GM12878 (cell line): ENCODE measurements at places on chromosomes 4 and X.

- DNase-seq: no peak
Observed at GRCh38 chrX:12142661-12143060, 4.4 kb downstream of the FRMPD4 start.

GRCh38 chr4:168528131-168528949 is 31.5 kb downstream of the PALLD start:
- DNase-seq: no peak

DNA sequence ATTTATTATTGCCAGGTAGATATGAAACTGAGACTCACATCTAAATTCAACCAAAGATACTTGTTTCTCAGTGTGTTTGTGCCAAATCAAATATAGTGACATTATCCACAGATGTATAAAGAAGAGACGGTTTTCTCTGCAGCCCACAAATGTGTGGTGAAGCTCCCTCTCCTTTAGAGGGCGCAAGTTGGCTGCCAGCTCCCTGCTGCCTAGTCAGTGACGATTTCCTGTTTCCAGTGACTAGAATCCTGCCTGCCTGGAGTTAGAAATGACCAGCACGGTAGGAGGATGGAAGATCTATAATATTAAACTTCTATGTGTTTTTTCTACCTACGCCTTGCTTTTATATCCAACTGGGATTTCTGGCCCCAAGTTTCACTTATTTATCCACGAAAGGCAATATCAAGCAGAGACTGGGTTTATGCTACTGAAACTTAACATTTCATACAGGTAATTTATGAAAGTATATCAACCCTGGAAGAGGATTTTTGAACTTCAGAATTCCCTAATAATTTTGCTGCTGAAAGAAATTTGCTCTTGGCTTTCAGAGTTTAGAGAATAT is 1793.7 kb upstream of the TENM3 start:
- DNase-seq: no peak

- DNase-seq: no peak
Observed at GRCh38 chr4:24489870-24490269, 94.5 kb downstream of the DHX15 start.

- no peak for DNase-seq
Observed at GRCh38 chr4:35757836-35758235, 486.5 kb downstream of the ARAP2 start.

- DNase-seq: no peak
Observed at GRCh38 chr4:114021451-114021850, 42.0 kb upstream of the ARSJ start.

GRCh38 chrX:11533199-11533651 is 132.5 kb downstream of the ARHGAP6 start:
- DNase-seq: peak; percentile 61

GRCh38 chr4:101014417-101014816 is 332.9 kb downstream of the PPP3CA start:
- DNase-seq: peak; percentile 57

GRCh38 chrX:31931225-31931624 is 859.4 kb upstream of the FTHL17 start:
- DNase-seq: no peak

DNA sequence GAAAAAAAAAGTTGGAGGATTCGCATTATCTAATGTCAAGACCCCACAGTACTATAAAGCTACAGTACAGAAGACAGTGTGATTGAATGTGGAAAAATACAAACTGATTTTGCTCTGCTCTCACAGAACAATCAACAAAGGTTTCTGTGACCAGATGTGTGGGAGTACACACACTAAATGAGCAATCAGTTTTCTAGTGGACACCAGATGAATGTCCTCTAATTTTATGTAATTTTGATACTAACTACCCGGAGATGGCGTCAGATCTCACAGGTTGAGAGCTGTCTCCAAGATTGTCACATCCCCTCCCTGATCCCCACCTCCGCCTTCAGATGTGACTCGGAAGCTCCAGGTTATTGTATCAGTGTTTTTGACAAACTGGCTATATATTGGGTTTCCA is 81.9 kb upstream of the HUWE1 start:
- DNase-seq: no peak

DNA sequence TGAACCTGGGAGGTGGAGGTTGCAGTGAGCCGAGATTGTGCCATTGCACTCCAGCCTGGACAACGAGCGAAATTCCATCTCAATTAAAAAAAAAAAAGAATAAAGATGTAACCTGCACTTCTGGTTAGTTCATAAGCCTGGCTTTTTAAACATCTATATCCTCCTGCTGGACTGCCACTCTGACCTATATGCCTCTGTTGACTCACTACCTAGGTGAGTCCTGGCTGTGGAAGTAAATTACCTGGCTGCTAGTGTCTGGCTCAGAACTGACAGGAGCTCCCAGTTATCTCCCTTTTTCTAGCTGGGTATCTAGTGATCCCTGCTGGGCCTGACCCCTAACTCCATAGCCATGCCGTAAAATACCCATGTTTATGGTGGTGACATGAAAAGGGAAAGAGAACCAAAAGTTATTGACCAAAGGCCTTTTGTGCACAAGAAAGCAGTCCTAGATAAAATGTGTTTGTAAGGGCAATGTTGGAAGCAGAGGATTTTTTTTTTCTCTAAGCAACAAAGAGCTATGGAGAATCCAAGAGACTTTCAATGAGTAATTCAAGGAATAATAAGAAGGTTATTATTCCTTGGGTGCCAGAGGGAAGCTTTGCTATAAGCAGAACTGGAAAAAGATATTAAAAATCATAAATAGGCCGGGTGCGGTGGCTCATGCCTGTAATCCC is 10.4 kb upstream of the G3BP2 start:
- no peak for DNase-seq

GRCh38 chr4:9599266-9599665 is 155.1 kb downstream of the DEFB131A start:
- DNase-seq: no peak

DNA sequence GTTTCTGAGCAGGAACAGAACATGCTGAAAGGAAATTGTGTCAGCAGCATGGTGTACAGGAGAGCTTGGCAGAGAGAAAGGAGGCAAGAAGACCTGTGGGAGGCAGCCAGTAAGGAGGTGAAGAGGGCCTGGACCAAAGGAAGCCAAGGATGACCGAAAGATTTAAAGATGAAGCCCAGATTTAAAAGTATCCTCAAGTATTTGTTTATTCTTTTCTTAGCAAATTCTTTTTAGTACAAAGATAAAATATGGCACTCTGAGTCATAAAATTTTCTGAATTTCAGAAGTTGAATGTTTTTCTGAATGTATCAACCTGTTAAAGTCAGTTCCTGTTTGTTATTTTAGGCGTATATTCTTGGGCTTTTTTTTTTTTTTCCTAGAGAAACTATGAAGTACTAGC is 3.5 kb downstream of the PKD2 start:
- DNase-seq: no peak

DNA sequence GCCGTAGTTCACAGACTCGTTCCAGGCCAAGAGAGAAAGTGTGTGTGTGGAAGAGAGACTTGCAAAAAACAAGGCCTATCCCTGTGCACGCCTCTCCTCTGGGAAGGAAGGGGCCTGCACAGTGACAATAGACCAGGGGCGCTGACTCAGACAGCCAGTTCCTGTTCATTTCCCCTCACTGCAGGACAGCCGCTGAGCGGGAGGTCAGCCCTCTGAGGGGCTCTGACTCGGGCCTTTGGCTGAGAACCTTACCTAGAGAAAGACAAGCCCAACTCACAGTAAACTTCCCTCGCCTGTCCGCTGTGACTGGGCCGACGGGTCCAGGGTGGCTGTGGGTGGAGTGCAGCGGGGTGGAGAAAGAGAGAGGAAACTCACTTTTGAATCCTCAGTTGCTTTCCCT is 52.1 kb downstream of the RTL5 start:
- DNase-seq: no peak

GRCh38 chrX:37638047-37638446 is 47.5 kb upstream of the XK start:
- no peak for DNase-seq

GRCh38 chr4:16706251-16706650 is 192.2 kb downstream of the LDB2 start:
- DNase-seq: no peak

GRCh38 chr4:43251841-43252240 is 359.3 kb downstream of the GRXCR1 start:
- no peak for DNase-seq

DNA sequence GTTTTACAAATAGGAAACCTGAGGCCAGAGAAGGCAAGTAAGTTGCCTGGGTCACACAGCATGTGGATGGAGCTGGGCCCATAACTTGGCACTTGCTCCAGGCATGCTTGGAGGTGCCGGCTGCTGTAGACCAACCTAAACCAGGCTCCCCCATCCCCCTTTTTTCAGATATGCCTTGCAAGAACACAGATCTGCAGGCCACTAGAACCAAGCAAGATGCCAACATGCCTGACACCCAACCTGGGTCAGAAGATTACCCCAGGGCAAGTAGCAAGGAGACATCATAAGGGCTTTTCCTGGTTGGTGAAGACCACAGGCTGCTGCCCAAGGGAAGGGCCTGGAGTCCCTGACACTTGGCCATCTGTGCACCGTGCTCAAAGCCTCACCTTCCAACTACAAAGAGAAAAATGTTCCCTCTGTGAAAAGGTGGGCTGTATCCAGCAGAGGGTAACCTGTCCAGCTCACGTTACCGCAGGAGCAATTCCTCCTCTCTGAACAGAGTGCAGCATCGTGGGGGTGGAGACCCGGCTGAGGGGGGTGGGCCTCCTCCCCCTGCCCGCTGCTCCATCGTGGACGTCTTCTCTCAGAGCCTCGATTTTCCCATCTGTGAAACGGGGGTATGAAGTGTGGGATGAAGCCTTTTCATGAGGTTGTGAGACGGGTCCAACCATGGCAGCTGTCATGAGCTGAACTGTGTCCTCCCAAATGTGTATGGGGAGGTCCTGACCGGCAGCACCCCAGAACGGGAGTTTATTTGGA is 23.0 kb downstream of the HMX1 start:
- no peak for DNase-seq

GRCh38 chrX:53155512-53156206 is 61.7 kb downstream of the KANTR start:
- DNase-seq: no peak

DNA sequence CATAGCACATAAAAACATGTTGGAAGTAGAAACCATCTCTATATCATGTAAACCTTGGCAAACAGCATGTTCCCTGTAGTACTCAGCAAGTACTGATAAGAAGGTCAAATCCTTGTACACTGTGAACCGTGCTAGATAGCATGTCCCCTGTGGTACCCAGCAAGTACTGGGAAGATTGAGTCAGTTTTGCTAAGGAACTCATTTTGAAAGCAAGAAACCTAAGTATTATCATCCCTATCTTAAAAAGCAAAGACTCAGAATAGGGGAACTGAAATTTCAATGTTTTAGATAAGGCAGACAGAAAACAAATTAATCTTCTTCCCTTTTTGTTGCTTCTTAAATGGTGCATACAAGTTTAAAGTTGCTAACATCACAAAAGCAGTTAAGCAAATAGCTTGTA is 180.2 kb downstream of the RBM46 start:
- peak; percentile 57 for DNase-seq

DNA sequence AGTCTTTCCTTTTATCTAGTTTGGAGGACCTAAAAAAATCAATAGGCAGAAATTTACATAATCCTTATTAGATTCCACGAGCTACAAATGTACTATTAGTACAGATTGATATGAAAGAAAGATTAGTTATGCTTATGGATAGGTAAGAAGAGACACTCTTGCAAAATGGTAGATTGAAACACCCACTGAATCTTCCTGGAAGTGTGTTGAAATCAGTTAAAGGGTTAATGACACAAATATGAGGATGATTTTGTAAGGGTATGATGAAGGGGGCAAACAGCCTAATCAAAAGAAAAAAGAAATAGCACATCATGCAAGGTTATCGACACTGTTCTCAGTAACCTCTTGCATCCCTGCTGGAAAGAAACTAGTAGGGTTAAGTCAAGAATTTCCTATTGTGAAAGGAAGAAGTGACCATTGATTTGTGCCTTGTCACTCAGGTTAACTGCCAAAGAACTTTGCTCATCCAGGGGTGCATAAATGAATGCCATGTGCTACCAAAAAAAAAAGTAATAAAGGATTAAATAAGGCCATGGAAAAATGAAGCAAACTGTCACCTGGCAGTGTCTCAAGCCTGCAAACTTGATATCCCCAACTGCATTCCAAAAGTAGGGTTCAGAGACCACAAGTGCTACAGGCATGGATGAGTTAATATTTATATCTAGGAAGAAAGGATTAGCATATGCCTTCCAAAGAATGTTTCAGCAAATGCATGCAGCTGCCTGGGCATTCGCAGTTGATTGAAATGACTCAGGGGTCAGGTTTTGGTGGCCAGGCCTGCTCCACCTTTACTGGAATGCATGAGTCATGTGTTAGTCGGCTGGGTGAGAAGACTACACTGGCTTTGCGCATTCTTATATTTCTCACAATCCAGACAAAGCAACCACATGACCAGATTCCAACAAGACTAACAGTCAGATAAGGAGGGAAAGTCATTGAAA is 78.3 kb upstream of the ATXN3L start:
- no peak for DNase-seq

- no peak for DNase-seq
Observed at GRCh38 chr4:144718958-144719512, 73.1 kb downstream of the HHIP start.

GRCh38 chrX:9342561-9343051 is 122.3 kb upstream of the TBL1X start:
- no peak for DNase-seq

DNA sequence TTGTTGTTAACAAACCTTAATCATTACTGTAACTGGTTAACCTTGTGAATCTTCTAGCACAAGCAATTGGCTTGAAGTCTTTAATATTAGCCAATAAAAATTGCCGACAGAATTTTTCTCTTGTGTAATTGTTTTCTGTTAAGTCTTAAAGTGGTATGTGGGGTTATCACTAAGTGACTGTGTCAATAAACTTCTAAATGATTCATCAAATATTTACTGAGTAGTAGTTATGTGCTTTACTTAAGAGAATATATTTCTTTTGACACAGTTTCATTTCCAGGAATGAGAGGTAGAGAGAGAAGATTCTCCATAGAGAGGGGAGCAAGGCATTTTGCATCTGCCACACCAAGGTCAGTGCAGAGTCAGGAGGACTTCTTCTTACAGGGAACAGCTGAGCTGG is 2361.6 kb upstream of the AGA start:
- no peak for DNase-seq

DNA sequence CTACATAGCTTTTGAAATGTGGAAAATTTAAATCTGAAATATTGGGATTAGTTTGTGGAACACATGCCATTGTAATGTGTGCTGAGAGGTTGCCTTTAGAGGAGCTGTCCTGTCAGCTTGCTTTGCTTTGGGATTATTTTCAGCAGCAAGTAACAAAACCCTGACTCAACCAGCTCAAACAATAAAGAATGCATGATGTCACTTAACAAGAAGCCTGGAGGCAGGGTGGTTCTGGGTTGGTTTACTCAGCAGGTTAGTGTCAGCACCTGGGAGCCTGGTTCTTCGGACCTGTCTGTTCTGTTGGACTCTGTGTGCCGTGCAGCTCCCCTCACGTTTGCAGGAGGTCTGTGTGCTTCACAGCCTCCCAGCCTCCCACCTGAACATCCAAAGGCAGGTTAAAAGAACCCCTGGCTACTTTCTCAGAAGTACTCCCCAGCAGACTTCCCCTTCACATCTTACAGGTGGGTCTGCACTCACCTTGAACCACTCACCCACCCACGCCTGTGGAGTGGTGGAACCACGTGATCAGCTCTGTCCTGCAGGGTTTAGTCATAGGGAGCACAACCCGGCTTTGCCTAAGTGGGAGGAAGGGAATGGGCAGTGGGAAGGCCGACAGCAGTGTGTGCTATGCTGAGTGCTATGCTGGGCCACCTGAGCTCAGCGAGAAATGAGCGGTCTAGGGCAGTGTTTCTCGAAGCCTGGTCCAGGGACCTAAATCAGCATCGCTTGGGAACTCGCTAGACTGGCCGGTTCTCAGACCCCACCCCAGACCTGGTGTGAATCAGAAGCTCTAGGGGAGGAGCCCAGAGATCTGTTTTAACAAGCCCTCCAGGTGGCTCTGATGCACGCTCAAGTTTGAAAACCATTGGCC is 20.4 kb downstream of the TMEM131L start:
- DNase-seq: no peak

GRCh38 chrX:55008571-55009358 is 8.6 kb downstream of the APEX2 start:
- no peak for DNase-seq
